ENCODE measurements at places on chromosomes 11 and 22.

- DNase-seq = no peak
These were observed 326.3 kb downstream of the ETS1 start for GRCh38 chr11:128261011-128261421.

DNA sequence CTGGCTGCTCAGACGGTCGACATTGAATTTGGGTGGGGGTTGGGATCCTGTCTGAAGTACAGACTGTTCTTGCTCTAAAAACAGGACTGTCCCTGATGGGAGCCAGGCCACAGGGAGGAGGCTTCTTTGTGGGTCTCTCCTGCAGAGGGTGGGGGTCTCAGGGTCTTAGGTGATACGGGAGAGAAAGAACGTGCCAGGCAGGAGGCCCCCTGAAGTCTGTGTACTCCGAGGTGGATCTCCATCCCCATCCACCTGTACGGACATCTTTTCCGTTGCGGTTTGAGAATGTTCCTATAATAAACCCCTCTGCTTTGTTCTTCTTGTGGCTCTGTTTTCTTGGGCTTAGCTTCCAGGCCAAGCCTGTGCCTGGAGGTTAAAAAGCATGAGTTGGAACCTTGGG is 15.9 kb downstream of the PSMD13 start:
- no peak for DNase-seq

- DNase-seq = no peak
These were observed 133.6 kb upstream of the SESN3 start for GRCh38 chr11:95364324-95365295.

DNA sequence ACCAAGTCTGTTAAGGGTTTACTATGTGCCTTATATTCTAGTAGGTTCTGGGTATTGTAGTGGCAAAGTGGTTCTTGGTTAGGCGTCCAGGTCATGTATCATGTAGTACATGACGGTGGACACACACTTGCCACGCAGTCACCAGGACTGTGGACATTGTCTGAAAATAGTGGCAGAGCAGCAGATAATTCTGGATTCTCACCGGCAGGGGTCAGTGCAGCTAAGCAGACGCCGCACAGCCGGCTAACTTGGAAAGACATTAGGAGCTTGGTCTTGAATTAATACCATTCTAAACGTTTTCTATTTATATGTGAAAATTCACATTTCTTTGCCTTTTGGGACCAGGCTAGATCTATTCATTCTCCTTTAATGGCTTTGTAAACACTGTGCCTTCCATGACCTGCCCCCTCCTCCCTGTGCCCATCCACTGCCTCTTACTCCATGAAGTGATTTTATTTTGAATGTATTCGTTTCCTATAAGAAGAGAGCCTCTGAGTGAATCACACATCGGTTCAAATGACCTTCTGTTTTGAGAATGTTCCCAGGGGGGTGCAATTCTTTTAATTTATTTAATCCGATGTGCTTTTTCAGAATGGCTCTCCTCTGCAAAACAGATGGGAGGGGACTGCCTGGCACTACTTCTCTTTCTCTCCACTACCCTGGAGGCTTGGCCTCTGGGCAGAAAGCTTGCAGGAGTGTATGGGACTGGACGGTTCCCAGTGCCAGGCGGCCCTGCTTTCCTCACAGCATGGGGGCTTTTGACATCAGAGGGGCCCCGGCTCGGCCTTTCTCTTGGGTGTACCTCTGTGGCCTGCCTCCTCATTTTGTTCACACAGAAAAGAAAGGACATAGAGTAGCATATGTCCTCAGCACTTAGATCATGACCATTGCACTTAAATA is 378.0 kb downstream of the NTM start:
- peak; percentile 29 for DNase-seq

GRCh38 chr11:65869643-65870306 is 2.8 kb downstream of the EFEMP2 start:
- no peak for DNase-seq

DNA sequence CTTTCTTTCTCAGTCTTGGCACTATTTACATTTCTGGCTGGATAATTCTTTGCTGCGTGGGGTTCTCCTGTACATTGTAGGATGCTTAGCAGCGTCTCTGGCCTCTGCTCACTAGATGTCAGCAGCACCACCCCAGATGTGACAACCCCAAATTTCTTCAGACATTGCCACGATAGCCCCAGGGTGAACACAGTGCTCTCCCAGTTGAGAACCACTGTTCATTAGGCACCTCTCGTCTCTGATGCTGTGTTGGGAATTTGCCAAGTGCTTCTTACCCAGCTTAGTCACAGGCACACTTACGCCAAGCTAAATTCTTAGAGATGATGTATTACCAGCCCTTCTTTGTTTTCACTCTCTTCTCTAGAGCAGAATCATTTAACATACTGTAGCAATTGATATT is 9.4 kb downstream of the TRIM6 start:
- DNase-seq = no peak

Measured in CD4-positive, alpha-beta T cell (primary cell).